ENCODE measurements at places on chromosomes 7 and 10.

DNA sequence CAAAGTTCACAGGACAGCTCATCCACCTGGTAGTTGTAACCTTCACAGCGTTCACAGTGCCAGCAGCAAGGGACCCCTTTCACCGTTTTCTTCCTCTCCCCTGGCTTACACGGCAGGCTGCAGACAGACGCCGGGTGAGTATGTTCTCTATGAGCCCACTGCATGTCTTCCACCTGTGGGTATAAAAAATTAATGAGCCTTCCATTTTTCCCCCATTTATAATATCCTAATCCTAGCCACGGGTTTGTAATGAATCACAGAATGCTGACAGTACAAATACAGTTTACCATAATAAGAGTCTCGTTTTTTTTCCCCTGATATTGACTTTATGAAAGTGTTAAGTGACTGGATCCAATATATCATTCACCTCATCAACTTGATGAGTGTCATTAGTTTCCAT, 719.0 kb downstream of the GRM8 start:
- no peak for DNase-seq

DNA sequence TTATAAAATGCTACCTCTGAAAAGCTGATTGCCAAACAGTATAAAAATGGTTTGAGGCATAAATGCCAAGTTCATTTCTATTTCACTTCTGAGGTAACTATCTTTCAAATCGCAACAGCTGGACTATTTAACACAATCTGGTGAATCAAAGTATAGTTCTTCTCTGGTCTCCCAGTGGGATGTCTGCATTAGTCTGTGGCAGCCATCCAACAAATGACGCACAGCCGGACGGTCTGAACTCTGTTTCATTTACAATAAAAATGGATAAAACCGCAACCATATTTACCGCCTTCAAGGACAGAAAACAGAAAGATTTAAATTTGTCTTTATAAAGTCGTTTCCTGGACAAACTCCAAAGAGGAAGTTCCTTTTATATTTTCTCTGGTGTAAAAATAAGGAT, 41.9 kb downstream of the ENO4 start:
- peak; percentile 72 for DNase-seq

GRCh38 chr7:126079151-126079550, 1149.5 kb upstream of the POT1 start:
- no peak for DNase-seq

- no peak for DNase-seq
These were observed 89.9 kb downstream of the APBB1IP start for GRCh38 chr10:26528048-26528447.

DNA sequence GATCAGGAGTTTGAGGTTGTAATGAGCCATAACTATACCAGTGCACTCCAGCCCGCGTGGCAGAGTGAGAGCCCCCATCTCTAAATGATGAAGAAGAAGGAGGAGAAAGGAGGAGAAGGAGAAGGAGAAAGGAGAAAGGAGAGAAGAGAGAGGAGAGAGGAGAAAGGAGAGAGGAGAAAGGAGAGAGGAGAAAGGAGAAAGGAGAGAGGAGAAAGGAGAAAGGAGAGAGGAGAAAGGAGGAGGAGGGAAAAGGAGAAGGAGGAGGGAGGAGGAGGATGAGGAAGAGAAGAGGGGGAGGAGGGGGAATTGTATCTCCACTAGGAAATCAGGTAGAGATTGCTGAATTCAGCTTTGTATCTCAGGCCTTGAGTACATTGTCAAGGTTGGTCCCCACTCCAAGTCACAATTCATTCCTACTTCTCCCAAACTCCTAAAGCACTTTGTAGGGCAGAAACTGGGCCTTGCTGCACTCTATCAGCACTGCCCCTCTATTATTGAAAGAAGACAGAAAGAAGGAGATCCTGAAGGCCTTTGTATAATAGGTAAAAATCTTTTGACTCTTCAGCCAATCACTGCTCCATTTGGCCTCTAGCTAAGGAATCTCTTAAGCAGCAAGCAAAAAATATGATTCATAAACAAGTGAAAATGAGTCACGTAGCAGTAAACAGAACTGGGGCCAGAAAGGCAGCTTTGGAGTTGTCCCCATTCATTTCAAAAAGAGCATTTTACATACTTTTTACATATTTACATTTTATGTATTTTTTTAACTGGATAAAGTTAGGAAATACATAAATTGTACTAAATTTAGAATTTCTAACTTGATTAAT, 178.0 kb downstream of the IMMP2L start:
- no peak for DNase-seq

DNA sequence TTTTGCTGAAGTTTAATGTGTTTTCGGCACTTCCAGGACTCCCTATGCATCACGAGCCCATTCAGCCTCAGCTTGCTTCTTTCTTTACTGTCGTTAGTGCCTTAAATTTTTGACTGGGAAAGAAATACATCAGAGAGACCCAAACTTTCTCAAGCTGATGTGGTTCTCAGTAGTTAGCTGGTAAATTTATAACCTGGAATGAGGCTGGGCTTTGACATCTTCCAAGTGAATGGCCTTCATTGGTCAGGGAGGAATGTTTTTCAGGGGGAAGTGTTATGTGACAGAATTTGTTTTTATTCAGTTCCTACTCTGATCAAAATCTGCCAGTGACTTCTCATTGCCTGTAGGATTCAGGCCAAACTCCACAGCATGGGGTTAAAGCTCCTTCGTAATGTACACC, 296.9 kb downstream of the SORCS3 start:
- no peak for DNase-seq

DNA sequence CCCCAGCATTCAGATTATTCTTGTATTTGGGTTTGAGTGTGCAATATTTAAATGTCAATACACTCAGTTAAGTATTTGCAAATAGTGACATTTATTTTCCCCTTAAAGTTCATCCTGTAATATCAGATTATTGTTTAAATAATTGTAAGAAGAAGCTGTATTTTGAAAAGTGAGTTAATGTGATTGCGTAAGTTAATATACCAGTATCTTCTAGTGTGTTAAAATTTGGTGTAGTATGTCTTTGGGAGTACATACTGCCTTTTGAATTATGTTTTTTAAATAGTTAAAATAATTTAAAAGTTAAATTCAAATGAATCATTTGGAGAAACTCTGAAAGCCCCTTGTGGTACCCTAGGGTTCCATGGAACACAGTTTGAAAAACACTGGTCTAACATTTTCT, 28.6 kb downstream of the LRMDA start:
- no peak for DNase-seq

DNA sequence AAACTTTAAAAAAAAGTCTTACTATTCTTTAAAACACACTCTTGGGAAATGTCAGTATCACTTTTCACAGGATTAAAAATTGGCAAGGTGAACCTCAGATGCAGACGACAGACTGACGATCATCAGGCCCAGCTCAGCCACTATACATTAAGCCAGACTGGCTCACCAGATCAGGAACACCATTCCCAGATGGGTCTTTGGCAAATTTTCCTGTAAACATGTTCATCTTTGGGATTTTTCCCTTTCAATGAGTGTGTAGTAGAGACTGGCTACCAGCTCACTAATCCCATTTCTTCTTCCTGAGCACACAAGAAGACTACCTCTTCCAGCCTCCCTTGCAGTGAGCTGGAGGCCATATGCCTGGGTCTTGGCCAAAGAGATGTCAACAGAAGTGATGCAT, 142.7 kb upstream of the CHST15 start:
- no peak for DNase-seq

GRCh38 chr10:61830072-61830845, 71.2 kb upstream of the ARID5B start:
- DNase-seq, result no peak

DNA sequence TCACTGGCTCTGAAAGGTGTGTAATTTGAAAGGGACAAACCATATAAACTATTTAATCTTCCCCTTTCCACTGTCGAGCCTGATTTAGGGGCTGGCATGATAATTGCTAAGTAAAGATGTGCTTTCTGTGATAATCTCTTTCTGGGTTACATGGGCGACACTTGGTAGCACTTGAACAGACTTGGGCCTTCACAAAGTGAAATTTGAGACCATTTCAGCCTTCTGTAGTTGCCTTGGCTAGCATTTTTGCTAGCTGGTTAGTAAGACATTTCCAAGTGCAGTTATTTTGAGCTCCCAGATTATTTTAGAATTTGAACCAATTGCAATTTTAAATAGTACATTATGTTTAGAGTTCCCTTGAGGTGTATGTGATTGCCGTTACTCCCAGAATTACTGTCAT, 432.7 kb upstream of the GALNT17 start:
- no peak for DNase-seq

DNA sequence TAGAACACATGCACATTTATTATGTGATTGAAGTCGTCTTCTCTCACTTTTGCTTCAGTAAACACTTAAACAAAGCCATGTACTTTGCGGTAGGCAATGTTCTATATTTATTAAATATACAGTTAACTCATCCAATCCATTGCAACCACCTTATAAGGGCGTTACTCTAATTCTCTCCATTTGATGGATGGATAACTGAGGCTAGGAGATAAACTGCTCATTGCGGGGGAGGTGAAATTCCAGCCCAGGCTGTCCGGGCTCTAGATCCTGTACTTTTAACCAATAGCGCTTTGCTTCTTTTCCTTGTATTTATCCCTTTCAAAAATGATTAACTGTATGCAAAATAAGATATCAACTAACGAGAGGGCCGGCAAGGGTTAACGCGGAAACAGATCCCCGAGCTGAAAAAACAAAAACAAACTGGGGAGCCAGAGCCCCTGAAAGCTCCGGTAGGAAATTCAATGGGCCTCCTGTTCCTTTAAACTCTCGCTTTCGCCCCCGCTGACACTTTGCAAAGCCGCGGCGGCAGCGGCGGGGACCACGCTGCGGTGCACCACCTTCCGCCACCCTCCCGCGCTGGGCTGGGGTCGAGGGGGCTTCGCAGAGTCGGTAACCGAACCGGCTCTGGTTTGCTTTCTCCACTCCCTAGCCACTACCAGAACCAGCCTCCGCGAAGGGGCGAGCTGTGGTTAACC, 1.0 kb upstream of the PLXDC2 start:
- no peak for DNase-seq

DNA sequence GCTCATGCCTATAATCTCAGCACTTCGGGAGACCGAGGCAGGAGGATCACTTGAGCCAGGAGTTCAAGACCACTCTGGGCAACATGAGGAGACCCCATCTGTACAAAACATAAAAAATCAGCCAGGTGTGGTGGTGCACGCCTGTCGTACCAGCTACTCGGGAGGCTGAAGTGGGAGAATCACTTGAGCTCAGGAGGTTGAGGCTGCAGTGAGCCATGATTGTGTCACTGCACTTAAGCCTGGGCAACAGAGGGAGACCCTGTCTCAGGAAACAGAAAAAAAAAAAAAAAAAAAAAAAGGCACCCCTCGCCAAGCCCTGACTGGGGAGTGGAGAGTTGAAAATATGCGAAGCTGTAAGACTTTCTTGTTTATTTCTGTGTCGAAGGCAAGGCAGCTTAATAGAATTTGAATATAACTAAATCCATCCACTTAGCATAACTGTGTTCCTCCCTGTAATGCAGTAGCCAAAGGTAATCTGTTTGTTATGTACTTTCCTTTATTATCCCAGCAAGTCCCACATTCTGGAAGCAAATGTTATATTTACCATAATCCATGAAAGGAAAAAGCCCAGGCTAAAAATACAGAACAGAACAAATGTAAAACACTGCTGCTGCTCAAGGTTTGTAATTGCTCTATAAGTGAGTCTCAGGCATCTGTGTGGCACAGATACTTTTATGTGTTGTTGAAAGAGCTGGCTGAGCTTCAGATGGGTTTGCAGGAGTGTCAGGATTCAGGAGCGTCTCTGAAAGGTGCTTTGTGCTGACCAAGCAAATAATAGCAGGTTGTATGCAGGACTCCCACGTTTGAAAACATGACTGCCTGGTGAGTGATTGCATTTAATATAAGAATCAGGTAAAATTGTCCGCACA, 127.2 kb downstream of the CELF2 start:
- DNase-seq, result no peak

DNA sequence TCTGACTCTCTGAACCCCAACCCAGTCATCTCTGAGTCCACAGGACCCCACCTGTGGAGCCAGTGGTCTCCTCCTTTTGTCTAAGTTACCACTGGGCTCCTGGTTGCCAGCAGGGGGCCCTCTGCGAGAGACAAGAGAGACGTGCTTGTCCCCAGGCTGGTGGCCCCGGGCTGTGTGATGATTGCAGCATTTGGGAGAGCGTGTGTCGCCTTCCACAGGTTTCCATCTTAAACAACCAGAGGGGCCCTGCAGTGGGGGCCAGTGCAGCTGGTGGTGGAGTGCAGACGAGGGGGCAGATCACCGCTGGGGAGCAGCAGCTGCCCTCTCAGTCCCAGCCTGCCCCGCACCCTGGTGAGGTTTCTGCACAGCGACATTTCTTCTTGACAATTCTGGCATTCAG, 122.4 kb upstream of the PPP2R2D start:
- DNase-seq, result no peak

DNA sequence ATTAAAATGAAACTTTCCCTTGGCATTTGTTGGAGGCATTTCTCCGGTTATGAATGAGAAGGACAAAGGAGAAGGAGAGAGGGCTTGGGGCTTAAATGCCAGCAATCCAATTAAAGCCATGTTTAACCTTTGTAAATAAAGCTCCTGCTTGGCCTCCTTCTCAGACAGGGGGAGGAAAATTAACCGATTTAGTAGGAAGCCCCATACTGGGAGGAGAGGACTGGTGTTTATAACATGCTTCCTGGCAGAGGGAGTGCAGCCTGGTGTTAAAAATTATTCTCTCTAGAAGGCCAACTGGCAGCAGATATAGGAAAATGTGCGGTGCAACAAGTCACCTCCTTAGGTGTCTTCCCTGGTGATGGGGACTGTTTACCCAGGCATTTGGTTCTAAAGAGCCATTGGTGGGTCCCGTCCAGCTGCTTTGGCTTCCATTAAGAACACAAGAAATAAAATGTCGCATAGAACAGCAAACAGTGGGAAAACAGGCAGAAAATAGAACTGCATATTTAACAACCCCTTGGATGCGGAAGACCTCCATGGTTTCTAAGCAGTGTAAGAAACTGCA, 846.5 kb downstream of the TYW1 start:
- DNase-seq, result no peak

- DNase-seq, result peak; percentile 37
These were observed 404.1 kb upstream of the MKI67 start for GRCh38 chr10:128530301-128530700.

DNA sequence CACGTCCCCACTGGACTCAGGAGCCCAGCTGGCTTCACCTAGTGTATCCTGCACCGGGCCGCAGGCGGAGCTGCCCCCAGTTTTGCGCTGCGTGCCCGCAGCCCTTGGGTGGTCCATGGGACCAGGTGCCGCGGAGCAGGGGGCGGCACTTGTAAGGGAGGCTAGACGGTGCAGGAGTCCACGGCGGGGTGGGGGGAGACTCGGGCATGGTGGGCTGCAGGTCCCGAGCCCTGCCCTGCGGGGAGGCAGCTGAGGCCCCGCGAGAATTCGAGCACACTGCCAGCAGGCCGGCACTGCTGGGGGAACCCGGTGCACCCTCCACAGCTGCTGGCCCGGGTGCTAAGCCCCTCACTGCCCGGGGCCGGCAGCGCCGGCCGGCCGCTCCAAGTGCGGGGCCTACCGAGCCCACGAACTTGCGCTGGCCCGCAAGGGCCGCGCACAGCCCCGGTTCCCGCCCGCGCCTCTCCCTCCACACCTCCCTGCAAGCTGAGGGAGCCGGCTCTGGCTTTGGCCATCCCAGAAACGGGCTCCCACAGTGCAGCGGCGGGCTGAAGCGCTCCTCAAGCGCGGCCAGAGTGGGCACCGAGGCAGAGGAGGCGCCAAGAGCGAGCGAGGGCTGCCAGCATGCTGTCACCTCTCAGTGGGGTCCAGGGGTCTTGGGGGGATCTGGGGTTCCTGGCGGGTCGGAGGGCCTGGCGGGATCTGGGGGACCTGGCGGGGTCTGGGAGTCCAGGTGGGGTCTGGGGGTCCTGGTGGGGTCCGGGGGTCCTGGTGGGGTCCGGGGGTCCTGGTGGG, 81.4 kb downstream of the VIPR2 start:
- no peak for DNase-seq

GRCh38 chr10:47357911-47358310, 9.7 kb downstream of the RBP3 start:
- DNase-seq, result no peak
